ENCODE measurements at places on chromosomes 2 and 18.
A peak's percentile ranks its signal among the peaks of the same experiment; 100 is the strongest.

- no peak for DNase-seq
Observed at GRCh38 chr2:58378152-58378551, 137.0 kb upstream of the FANCL start.

GRCh38 chr18:47997338-47997780 lies 66.9 kb upstream of the SMAD2 start:
- DNase-seq, result no peak

DNA sequence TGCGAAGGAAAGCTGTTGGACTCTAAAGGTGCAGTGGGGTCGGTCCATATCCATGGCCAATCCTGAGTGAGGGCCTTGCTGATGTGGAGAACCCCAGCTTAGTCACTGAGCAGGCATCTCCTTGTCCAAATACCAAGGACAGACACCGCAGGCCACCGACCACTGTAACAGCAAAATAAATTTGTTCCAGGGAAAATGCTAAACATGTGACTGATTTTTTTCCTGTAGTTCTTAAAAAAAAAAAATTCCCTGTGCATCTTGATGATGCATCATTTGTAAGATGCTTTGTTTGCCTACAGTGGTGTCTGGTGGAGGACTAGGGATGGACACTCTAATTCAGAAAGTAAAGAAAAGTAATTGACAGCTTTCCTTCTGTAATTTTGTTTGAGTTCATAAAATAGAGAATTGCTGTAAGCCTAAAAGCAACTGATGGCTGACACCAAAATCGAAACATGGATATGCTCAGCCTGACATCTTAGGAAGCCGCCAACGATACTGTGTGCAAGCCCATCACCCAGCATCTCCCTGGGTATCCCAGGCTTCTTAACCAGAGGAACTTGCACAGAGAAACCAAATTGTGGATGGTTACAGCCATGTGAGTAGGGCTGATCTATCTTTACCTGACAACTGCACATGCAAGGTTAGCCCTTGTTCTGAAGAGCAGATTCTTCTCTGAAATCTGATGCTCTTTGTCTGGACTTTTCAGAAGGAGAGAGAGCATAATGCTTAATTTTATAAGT lies 188.6 kb downstream of the ARL4C start:
- no peak for DNase-seq

DNA sequence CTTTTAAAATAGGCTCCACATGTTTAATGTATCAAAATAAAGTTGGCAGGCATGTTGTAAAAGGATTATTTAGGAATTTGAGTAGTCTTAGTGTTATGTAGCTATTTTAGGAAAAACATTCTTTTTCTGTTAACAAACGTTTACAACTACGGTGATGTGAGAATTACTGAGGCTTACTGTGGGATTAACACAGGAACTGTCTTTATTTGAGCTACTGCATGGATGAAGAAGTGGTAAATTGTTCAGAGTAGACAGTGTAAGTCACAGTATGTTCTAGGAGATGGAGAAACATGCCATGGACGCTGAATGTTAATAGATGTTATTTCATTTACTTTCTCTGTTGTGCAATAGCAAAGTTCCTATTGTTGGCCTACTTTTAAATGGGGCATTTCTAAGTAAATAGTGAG lies 1.6 kb downstream of the PPM1B start:
- no peak for DNase-seq

DNA sequence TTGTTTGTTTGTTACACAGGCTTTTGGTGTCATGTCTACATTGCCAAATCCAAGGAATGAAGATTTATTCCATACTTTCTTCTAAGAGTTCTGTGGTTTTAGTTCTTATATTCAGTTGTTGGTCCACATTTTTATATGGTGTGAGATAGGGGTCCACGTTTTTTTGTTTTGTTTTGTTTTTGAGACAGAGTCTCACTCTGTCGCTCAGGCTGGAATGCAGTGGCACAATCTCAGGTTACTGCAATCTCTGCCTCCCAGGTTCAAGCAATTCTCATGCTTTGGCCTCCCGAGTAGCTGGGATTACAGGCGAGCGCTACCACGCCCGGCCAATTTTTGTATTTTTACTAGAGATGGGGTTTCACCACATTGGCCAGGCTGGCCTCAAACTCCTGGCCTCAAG lies 8.2 kb downstream of the RALBP1 start:
- no peak for DNase-seq

DNA sequence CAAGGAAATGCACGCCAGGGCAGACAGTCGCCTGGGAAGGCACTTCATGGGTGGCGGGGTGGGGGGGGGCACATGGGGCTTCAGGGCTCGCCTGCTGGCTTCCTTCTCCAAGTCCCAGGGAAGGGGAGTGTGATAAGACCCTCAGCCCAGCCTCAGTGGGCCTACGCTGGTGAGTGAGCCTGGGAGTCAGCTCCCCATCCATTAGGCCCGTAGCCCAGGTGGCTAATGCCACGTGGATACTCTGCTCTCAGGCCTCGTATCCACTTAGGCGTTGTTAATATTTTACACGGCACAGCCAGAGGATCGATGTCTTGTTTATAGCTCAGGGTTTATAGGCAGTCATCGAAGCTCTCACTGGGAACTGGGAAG lies 47.1 kb downstream of the KCNIP3 start:
- DNase-seq, result peak; percentile 25

DNA sequence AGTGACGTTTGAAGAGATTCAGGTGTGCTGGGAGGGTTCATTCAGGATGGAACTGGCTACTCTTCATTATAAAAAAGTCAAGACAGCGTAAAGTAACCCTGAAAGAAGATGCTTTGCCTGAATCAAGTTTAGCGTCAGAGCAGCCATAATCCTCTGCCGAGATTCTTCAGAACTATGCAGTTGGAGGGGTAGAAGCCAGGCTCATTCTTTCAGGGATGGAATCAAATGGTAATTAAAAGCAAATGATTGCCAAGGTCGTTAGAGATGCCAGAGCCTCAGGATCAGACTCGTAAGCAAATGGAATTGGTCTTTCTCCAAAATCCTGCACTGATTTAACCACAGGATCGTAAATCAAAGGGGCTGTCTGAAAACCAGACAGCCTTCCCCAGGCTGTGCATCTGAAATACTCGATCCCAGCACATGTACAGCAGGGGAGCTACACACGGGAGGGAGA lies 21.9 kb downstream of the APCDD1 start:
- no peak for DNase-seq

DNA sequence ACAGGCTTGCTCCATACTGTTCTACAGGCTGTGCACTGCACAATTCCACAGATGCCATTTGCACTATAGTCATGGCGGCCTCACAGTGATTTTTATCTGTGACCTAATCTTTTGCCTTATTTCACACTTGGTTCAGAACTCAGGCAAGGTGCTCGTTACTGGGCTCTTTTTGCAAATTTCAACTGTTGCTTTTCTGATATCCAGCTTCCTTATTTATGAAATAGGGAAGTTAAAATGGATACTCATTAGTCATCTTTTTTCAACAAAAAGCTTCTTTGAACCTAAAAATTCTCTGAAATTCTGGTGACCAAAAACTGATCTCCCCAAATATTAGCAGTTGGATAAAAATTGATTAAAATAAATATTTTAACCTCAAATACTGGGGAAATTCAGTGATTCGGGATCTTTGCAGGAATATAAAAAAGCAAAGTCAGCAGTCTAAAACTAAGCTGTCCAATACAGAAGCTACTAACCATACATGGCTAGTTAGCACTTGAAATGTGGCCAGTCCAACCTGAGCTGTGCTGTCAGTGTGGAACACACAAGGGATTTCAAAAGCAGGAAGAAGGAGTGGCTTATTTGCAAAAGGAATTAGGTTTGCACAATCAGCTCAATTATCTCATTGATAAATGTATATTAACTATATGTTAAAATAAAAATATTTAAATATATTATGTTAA lies 134.4 kb downstream of the COL4A4 start:
- no peak for DNase-seq

DNA sequence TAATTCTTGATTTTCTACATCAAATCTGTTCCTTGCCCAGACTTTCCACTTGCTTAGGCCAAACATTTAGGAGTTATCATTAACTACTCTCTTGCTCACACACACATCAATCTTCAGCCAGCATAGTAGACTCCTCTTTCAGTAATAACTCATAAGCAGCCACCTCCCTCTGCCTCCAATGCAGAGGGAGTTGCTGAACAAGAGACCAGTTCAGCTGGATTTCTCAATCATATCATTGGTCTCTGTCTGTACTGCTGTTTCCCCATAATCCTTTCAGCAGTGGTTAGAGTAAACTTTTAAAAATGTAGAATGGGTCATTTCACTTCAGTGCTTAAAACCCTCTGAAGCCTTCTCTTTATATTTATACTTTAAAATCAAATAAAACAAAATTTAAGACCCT lies 112.9 kb downstream of the SLC39A10 start:
- DNase-seq, result no peak

- peak; percentile 77 for DNase-seq
Observed at GRCh38 chr18:77087393-77088141, 45.0 kb downstream of the MBP start.

DNA sequence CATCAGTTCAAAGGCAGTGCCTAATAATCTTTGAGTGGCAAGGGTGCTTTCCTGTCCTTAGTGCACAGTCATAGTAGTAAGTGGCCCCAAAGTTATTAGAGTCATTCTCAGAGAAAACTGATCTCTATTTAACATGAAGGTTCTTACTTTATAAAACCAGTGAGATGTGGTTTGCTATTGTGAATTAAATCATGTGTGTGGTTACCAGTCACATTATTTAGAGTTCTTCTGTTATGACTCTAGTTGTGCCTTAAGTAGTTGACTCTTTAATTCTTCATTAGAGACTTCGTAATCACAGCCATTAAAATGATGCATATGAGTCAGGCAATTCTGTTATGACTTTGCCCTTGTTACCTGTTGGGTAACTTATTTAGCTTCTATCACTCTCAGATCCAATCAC lies 1392.9 kb upstream of the ACVR2A start:
- DNase-seq, result no peak

DNA sequence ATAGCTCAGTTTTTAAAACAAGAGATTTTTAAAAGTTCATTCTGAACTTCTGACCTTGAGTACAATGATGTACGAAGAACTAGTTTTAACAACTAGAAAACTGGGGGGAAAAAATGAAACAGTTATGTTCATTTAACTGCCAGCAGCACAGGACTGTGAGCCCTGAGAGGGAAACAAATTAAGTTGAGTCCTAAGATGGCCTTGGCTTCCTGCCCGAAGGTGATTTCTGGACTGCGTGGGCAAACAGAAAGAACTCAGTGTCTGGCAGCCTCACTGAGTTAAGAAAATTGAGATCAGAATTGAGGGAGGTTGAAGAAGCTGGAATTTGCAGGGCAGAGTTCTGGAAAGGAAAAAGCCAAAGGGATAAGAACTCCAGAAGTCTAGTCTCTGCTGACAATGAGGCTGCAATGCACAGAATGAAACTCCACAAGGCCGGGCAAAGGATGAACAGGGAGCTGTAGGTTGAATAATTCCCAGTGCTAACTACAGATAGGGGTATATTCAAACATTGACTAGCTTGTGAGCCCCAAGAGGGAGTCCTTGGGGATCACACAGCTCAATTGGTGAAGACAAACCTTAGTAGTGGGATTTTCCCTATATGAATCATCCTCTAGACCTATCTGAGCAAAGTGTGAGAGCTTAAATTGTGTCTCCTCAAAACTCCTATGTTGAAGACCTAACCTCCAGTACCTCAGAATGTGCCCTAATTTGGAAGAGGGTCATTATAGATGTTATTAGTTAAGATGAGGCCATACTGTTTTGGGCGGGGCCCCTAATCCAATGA lies 13.1 kb upstream of the CRACDL start:
- no peak for DNase-seq

GRCh38 chr18:9139400-9140039 lies 2.9 kb downstream of the ANKRD12 start:
- no peak for DNase-seq

DNA sequence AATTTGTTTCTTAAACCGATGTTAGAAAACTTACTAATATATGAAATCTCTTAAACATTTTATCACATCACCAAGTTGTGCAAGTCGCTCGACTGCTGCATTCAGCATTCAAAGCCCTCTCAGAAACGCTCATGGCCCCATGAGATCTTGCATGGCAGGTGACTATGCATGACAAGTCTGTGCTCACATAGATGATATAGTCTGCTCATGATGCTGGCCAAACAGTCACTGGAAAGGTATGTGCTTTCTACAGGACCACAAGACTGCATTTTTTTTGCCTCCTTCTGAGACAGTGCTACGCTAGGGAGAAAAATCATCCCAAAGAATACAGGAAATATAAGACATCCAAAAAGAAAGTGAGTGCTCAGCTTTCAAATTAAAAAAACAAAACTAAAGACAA lies 98.3 kb upstream of the ZBTB14 start:
- no peak for DNase-seq

GRCh38 chr2:3470166-3470651 lies 49.1 kb downstream of the ADI1 start:
- DNase-seq, result no peak

DNA sequence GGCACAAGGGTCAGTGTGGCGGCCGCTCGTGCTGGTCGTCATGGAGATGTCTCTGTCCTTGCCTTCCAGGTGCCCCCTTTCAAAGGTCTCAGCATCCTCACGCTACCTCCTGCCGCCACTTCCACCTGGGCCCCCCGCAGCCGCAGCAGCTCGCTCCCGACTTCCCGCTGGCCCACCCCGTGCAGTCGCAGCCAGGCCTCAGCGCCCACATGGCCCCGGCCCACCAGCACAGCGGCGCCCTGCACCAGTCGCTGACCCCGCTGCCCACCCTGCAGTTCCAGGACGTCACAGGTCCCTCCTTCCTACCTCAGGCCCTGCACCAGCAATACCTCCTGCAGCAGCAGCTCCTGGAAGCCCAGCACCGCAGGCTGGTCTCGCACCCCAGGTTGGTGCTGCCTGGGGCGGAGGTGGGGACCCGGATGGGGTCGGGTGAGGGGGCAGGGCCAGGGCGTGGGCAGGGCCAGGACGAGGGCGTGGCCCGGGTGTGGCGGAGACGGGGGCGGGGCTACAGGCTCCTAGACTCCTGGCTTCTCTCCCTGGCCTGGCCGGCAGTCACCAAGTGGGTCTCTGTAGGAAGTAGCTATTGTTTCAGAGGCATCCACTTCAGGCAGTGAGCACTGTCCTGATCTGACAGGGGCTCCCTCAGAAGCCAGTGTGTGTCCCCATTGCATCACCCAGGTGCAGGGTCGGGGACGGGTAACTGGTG lies 223.7 kb downstream of the LOXHD1 start:
- no peak for DNase-seq

DNA sequence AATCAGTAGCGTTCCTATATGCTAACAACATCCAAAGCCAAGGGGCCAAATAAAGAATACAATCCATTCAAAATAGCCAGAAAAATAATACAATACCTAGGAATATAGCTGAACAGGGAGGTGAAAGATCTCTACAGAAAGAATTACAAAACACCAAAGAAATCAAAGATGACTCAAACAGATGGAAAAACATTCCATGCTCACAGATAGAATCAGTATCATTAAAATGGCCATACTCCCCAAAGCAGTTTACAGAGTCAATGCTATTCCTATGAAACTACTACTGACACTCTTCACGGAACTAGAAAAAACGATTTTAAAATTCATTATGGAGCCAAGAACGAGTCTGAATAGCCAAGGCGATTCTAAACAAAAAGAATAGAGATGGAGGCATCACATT lies 57.4 kb downstream of the CCBE1 start:
- no peak for DNase-seq

- DNase-seq, result no peak
Observed at GRCh38 chr2:239570971-239571520, 170.2 kb upstream of the HDAC4 start.
